NCI-H1436 treated with DMSO at 0.1 percent for 48 hours (cell line): ENCODE measurements at places on chromosomes 12 and 14.

- no peak for DNase-seq
Observed at GRCh38 chr12:7899755-7900154, 27.0 kb upstream of the SLC2A14 start.

DNA sequence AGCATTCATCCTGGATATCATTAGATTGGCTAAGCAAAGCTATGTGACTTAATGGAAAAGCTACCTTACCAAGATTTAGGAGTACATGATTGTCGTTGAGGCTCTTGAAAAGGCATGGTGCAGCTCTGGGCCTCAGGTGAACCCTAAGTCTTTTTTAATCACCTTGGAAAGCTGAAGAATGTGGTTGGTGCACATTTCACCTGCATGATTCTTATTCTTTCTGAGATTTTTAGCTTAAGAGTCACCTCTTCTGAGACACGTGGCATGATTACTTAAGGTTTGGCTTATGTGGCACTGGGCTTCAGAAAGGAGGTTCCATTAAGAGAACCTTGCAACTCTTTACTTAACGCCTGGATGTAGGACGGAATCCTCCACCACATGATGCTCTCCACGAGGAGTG, 498.5 kb downstream of the TMEM117 start:
- no peak for DNase-seq

GRCh38 chr12:26239852-26240815, 44.8 kb downstream of the SSPN start:
- DNase-seq: no peak

DNA sequence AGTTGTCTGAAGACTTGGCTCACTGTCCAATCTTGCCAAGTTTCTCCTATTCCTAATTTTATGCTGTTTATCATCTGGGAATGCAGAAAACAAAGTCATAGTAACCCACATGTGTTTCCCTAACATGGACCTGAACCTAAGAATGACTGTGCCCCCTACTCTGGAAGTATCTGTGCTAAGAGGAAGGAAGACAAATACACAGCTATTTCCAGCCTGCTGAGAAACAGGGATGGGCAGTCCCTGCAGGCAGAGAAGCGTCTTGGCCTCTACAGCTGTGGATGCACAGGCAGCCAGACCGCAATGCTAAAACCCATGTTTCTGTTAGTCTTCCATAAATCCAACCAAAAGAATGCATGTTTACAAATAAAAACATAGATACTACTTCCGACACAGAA, 56.2 kb downstream of the DUSP16 start:
- DNase-seq: no peak

DNA sequence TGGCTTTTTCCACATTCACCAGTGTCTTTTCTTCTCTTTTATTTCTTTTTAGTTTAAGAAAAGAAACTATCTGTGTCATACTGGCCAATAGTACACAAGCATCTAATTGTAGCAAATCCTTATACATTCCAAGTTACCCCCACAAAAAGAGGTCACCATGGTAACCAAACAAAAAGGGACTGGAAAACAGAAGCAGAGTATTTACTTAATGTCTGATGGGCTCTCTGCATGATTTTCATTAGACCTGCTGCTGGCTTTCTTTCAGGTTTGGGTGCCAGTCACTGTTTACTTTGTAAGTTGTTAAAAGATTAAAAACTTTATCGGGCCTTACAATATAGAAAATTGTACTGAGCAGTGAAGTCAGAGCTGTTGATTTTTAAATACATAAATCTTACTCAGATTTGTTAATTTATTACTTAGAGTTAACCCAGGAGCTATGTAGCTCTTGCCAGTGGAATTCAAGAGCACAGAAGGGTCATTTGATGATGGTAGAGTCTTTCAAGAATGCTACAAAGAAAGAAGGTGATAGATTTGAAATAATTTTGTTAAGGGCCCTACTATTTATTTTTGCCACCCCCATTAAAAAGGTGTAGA, 123.9 kb downstream of the BRMS1L start:
- DNase-seq: no peak

DNA sequence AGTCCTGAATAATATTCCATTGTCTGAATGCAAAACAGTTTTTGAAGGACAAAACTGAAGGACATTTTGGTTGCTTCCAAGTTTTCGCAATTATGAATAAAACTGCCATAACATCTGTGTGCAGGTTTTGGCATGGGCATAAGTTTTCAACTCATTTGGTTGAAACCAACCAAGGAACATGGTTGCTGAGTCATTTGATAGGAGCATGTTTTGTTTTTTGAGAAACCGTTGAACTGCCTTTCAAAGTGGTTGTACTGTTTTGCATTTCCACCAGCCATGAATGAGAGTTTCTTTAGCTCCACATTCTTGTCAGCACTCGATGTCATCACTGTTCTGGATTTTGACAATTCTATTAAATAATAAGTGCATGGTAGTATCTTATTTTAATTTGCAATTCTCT, 23.0 kb upstream of the GSG1 start:
- no peak for DNase-seq

DNA sequence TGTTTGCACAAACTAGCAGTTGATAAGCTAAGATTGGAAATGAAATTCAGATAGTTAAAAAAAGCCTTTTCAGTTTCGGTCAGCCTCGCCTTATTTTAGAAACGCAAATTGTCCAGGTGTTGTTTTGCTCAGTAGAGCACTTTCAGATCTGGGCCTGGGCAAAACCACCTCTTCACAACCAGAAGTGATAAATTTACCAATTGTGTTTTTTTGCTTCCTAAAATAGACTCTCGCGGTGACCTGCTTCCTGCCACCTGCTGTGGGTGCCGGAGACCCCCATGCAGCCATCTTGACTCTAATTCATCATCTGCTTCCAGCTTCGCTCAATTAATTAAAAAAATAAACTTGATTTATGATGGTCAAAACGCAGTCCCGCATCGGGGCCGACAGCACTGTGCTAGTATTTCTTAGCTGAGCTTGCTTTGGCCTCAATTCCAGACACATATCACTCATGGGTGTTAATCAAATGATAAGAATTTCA, 335.6 kb downstream of the TMEM121 start:
- no peak for DNase-seq

DNA sequence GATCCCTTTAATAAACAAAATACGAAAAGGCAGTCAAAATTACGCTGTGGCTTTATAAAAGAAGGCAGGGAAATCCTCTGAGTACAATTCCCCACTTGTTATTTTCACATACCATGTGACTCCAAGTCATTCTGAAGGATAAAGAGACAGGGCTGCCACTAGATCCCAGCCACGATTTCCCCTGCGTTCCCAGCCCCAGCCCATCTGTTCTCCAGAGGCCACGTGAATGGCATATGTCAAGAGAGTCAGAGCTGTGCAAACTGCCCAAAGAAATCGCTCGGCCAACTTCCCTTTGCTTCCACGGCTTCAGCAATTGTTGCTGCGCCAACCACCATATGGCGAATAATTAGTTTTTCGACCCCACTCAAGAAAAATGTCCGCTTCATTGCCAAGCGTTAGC, 161.3 kb downstream of the C12orf42 start:
- DNase-seq: no peak

GRCh38 chr14:99040052-99040451, 231.9 kb downstream of the BCL11B start:
- DNase-seq: no peak

DNA sequence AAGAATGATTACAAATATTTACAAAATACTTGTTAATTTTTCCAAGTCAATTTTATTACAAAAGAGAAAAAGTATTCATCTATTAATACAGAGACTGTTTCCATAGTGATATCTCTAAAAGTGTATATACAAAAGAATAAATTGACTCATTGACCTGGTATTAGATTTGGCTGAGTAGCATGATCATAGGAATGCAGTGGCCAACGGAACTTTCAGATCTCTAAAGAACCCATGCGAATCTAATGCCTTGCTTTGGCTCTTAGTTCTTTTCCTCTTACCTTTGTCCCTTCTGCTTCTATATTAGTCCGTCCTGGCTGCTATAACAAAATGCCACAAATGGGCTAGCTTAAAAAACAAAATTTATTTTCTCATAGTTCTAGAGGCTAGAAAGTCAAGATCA, 717.8 kb downstream of the TMTC2 start:
- no peak for DNase-seq

DNA sequence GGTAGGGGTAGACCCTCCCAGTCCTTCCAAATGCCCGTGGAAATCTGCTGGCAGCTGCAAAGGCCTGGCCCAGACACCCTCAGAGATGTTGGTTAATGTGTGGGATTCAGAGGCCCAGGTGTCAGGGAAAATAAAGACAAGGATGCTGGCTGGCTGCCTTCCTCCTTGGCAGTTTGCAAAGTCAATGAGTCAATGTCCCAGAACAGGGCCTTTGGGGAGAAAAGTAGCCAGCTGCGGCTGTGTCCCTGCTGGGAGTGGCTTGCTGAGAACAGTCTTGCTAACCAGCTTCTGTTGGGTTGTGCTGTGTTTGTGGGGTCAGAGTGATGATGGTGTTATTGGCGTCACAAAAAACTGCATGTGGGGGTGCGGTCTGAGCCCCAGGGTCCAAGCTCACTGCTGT, 29.2 kb downstream of the GLRX5 start:
- DNase-seq: no peak

- no peak for DNase-seq
Observed at GRCh38 chr12:31322801-31323207, 3.1 kb downstream of the SINHCAF start.

DNA sequence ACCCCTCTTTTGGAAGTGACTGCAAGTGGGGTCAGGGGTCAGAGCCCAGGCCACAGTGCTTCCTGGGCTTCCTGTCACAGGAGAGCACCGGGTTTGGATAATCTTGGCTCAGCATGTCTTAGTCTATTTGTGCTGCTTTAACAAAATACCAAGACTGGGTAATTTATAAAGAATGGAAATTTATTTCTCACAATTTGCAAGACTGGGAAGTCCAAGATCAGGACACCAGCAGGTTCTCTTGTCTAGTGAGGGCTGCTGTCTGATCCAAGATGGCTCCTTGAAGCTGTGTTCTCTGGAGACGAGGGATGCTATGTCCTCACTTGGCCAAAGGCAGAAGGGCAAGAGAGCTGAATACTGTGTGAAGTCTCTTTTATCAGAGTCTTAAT, 74.1 kb downstream of the RIN3 start:
- DNase-seq: no peak

DNA sequence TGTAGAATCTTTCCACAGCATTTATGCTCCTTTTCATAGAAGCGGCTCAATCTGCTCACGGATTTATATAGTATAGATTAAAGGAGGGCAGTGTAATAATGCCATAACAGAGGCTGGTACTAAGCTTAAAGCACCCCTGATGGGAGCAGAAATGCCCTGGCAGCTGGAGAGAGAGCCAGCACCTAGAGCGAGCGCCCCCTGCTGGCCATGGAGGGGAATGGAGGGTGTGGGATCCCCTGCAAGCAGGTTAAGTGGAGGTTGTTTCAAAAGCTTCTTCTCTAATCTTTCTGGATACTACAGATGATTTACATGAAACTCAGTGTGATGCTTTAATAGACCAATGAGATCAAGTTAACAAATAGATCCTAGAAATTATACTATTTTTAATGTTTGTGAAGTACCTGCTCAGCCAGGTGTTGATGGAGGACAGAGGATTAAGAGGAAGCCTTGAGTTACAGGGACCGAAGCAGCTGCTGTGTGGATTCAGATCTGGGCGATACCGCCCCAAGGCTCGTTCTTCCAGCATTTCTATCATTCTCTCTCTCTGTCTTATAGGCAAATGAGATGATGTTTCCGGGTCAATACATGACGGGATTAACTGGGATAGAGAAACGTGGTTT, 1519.3 kb upstream of the TMEM132C start:
- no peak for DNase-seq

- DNase-seq: no peak
Observed at GRCh38 chr12:19201661-19202060, 72.1 kb downstream of the PLEKHA5 start.

DNA sequence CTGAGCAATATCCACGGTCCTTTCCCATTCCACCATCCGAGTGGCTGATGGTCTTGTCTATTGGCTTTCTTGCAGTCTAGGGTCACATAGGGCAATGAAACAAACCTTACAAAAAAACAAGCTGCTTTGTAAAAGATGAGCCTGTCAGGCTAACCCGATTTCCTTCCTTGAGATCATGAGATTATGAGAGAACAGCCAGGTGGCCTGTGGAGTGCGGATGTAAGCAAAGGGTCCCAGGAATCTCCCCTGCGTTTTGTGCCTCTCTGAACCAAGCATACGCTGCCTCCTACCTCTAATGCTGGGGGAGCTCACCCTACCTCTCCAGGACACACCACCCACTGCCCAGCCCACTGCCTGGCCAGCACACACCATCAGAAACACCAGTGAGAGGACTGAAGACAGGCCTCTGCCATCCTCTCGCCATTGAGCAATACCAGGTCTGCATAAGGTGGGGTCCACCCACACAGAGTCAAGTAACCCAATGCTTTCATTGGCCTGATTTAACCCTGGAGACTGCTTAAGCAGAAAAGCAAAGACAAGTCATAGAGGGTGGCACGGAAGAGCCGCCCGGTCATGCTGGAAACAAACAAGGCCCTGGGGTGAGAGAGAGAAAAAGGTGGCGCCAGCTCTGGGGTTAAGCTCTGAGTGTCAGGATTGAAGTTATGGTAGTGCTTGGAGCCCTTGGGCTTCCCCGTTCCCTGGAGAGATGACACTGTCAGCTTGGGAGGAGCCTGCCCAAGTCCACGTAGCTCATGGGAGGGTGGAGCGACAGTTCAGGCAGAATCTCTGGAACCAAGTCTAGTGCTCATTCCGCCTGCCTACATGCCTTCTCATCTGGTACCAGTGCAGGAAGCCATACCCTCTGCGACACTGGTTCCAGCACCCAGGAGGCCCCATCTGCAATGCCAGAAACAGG, 46.6 kb downstream of the CALM1 start:
- DNase-seq: no peak

GRCh38 chr12:6280053-6280469, 30.4 kb upstream of the PLEKHG6 start:
- no peak for DNase-seq

DNA sequence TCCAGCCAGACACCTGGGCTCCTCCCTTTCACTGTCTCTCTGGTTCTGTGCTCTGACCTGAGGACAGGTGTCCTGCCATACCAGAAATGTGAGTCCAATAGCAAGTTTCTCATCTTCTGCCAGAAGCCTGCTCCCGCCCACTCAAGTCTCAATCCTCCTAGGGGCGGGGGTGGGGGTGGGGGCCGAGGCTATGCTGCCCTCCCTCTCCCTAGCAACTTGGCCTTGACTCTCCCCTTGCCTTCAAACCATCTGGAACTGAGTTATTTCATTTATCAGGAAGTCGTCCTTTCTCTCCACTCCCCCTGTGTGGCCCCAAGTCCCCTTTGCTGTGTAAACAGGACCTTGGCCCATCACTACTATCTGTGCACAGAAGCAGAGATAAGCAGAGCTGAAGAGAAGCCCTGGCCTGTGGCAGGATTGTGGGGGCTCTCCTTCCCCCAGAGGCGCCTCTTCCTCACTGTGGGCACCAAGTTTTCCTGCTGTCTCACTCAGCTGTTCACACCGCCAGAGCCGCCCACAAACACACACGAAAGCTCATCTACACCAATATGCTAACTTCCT, 117.1 kb downstream of the DPF3 start:
- no peak for DNase-seq

GRCh38 chr14:93946541-93947090, 19.5 kb downstream of the FAM181A start:
- DNase-seq: no peak

DNA sequence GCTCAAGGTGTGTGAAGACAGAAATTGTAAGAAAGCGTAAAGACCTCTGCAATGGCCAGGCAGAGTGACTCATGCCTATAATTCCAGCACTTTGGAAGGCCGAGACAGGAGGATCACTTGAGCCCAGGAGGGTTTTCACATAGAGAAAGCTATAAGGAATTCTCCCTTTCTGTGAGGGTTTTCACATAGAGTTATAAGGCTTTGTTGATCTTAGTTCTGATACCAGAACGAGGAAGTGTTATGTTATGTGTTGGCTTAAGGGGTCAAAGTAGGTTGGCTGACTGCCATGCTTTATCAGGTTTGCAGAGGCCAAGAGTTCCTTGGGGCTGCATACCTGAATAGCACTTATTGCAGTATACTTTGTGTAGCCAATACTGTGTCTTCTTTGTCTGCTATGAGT, 139.1 kb downstream of the ERC1 start:
- DNase-seq: no peak
